ENCODE measurements at places on chromosomes 4 and X. TPM values are rescaled to one million over a fixed set of nuclear protein-coding genes. Genes with fewer than 3 reads are reported as not detected.

Gene EPGN
- not detected for total RNA-seq

Gene SMARCA1
- 65.7 TPM for total RNA-seq

Gene PDGFRA
- 0.40 TPM for total RNA-seq

Gene NAP1L3
- 0.25 TPM for total RNA-seq

Gene STIM2
- total RNA-seq: 13.3 TPM

Gene TENM3
- total RNA-seq: 1.7 TPM

Gene GDPD2
- total RNA-seq: not detected

Gene CCDC149
- 2.1 TPM for total RNA-seq

Gene PPP1R2C
- not detected for total RNA-seq

Gene PTTG2
- total RNA-seq: not detected

Gene ATOH1
- total RNA-seq: not detected

Gene WNK3
- total RNA-seq: not detected

Gene SSX3
- total RNA-seq: not detected

Gene FABP2
- not detected for total RNA-seq

Gene ETDA
- total RNA-seq: not detected

Gene SH2D1A
- not detected for total RNA-seq

Gene CDKL5
- total RNA-seq: 3.1 TPM

Gene PRSS12
- 0.26 TPM for total RNA-seq

Gene SH3D19
- total RNA-seq: 25.3 TPM

Gene SPIN4
- total RNA-seq: 6.0 TPM

Gene HSFX1
- 0.43 TPM for total RNA-seq

Gene SSX2
- total RNA-seq: not detected

Gene SPARCL1
- total RNA-seq: not detected

Gene NAA11
- total RNA-seq: not detected

Gene VEGFD
- total RNA-seq: 0.31 TPM

Gene GUCY1B1
- total RNA-seq: 0.28 TPM

Gene CTAG1A
- not detected for total RNA-seq

Gene ADH5
- 123 TPM for total RNA-seq

Gene STPG2
- not detected for total RNA-seq

Gene DAPP1
- total RNA-seq: not detected

Gene POU3F4
- not detected for total RNA-seq

Gene ZAR1
- not detected for total RNA-seq

Gene CACNA1F
- not detected for total RNA-seq

Gene CT45A10
- not detected for total RNA-seq

Gene SSX4
- total RNA-seq: not detected

Gene MID1
- 31.3 TPM for total RNA-seq

Gene ASB9
- total RNA-seq: 19.7 TPM

Gene FRMPD4
- 0.04 TPM for total RNA-seq

Gene CLIC2
- total RNA-seq: 0.20 TPM

Gene GC
- not detected for total RNA-seq

Gene APELA
- not detected for total RNA-seq

Gene SPRY1
- total RNA-seq: 2.8 TPM

Gene CT47B1
- not detected for total RNA-seq

Measured in A549 treated with ZK216348 at 1 μM for 4 hours (cell line).